Activated CD4-positive, alpha-beta T cell treated with anti-CD3 and anti-CD28 coated beads, Interleukin-2, Interleukin-4, amounts not matched to agents 100 ng/mL and 50 ng/mL, durations not matched to agents 16 hours and 8 hours (primary cell): ENCODE measurements at places on chromosomes 11 and 22.

DNA sequence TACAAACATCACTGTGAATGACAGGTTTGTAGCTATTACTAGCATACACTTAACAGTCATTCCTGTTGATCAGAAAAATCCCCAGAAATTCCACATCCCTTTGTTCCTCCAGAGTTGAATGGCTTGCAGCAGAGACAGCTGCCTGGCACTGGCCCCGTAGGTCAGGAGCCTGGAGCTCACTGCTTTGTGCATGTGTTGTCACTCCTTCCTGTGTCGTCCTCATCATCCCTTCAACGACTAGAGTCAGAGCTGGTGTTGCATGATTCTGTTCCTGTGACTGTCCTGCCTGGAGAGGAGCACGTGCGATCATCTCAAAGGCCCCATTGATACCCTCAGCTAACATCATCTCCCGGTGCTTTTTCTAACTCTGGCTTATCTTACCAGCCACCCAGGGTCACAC, 58.3 kb downstream of the LDLRAD3 start:
- no peak for DNase-seq

DNA sequence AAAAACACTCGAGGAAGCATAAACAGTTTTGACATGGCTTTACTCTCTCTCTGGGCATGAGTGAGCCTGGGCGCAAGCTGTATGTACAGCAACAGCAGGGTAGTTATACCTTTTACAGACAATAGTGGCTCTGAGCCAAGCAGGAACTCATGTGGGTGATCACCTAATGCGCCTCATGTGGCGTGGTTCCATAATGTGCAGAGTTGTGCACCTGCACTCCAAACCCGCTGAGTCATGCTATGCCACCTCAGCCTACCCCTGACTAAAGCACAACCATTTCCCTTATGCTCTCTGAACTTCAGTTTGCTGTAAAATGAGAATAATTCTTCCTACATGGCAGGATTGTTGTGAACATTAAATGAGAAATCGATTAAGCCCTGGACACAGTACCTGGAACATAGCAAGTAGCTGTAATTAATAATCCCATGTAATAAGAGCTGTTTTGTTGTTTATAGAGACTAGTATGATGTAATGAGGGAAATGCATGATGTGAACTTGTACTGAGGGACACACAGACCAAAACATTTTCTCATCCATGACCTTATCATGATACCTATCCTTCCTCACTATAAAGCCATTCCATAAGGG, 71.6 kb downstream of the CCDC34 start:
- no peak for DNase-seq

DNA sequence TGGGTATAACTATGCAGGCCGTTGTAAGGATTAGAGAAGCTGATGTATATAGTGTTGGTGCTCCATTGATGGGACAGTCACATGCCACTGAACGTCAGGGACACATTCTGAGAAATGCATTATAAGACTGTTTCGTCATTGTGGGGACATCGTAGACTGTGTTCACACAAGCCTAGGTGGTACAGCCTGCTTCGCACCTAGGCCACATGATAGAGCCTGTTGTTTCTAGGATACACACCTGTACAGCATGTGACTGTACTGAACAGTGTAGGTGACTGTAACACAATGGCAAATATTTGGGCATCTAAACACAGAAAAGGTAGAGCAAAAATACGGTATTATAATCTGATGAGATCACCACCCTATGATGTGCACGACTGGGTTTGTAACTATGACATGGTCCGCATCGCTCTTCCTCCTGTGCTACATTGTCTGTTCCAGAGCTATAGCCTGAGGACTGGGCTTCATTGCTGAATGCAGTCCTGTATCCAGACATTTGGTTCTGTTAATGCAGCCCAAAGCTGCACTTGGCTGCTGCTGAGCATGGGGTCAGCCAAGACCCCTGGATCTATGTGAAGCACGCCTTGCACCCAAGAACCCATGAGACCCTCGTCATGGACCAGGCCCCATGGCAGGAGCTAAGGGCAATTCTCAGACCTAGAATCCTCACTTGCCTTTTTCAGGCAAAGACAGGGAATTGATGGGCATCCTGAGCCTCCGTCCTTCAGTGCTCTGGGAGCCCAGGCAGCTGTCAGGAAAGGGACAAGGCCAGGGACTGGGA, 51.1 kb upstream of the THY1 start:
- DNase-seq, result no peak

GRCh38 chr11:122832721-122833470, 5.4 kb upstream of the CRTAM start:
- no peak for DNase-seq

DNA sequence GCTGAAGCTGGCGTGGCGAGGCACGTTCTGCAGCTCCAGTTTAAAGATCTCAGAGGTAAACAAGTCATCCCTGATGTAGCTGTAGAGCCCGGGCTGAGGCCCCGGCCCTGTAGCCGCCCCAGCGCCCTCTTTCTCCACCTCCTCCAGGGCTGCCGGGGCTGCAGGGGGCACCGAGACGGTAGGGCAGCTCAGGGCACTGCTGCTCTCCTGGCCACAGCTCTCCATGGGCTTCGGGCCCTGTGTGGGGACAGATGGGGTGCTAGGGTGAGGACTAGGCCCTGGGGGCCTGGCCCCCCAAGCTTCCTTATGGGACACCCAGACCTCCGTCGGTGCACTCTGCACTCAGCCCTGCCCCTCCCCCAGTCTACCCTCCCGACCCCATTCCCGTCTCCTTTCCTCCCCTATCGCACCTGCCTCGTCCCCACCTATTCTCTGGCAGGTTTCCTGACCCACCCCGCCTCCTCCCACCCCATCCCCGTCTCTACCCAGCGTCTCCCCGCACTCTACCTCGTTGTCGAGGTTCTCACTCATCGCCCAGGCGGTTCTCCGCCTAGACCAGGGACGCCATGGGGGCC, 559 bp downstream of the RANBP1 start:
- DNase-seq, result no peak
